ENCODE measurements at places on chromosomes 12 and 14.

GRCh38 chr12:112319395-112319794, 62.8 kb downstream of the HECTD4 start:
- no peak for DNase-seq

DNA sequence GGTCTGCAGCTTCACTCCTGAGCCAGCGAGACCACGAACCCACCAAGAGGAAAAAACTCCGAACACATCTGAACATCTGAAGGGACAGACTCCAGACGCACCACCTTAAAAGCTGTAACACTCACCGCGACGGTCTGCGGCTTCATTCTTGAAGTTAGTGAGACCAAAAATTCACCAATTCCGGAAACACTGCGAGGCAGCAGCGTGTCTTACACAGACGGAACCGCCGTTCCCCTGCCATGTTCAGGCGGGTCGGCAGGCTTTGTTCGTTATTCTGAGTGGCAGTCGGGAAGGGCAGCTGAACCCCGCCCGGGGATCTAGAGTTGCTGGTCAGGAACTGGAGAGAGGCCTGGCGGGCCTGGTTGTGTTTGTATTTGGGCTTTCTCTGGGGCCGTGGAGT, 20.3 kb upstream of the LPCAT3 start:
- no peak for DNase-seq

- DNase-seq = no peak
Observed at GRCh38 chr14:26987744-26988363, 390.0 kb upstream of the NOVA1 start.

GRCh38 chr14:104328607-104329006, 190.2 kb downstream of the KIF26A start:
- DNase-seq = peak; percentile 18

DNA sequence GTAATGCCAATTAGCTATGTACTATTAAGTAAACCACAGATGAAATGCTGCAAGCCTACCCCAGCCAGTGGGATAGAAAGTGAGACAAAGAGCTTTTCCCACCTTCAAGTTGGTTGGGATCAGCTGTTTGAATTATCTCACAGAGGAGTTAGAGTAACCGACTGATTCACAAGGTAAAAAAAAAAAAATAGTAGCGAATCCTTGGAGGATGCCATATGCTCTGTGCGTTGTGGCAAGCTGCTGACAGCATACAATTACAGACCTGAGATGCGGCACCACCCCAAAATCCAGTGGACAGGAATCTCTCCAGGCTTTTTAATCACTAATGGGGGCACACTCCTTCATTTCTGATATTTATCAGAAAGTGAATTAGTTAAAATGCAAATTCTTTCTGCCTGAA, 157.0 kb upstream of the RMST start:
- DNase-seq = no peak

- no peak for DNase-seq
Observed at GRCh38 chr14:106215229-106215628, 688.8 kb downstream of the TMEM121 start.

- no peak for DNase-seq
Observed at GRCh38 chr12:116528065-116528464, 31.1 kb upstream of the MAP1LC3B2 start.

DNA sequence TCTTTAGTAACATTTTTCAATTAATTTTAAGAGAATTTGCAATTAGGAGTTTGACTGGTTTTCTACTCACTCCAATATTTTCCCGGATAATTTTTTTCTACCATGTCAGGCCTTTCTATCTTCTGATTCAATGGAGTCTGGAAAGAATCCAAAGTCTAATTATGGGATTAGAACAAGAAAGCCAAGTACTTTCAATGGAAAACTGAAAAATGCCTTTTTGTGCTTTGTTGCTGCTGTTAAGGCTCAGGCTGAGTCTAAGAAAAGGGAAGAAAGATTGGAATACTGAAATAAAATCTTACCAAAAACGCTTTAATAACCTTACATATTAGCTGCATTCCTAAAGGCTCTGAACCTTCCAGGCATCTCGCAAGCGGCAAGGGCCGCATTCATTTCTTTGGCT, 24.4 kb upstream of the DHRS4 start:
- no peak for DNase-seq

GRCh38 chr12:44389038-44389437, 487.1 kb downstream of the NELL2 start:
- no peak for DNase-seq

DNA sequence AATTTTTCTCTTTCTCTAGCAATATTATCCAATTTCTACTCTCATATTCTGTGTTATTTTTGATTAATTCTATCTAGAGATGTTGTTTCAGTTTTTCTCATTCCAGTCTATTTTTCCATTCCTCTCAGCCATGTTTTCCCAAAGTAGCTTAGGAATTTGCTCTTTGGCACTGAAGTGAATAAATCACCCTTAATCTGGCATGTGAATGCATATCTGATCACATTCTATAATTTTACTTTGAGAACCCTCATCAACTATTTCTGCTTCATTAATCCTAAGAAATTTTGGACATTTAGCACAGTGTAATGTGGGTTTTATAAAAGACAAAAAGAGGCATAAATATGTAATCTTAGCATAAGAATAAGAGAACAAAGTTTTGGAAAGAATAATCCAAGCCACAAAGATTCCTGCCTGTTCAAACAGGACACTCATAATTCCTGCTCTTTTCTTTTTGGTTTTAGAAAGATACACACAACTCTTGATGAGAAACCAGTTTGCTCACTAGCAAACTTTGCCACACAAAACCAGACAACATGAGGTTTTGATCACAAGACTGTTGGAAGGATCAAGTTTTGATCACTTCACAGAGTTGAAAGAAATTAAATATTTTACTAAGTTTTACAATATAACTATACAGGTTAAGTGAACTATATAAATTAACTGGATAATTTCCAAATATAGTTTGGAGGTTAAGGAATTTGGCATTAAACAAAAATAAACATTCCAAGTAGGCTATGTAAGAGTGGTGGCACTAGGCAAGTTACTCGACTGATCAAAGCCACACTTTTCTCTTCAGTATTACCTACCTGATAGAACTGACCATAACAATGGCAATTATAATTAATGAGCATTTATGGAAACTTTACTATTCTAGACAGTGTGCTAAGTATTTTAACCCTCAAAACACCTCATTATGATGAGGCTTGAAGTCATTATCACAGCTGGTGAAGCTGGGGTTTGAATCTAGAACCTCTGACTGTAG, 226.6 kb upstream of the TMTC1 start:
- no peak for DNase-seq

Data from RWPE2 (cell line).